Thoracic aorta (tissue), 2 donors: ENCODE measurements at places on chromosomes 4 and X.

DNA sequence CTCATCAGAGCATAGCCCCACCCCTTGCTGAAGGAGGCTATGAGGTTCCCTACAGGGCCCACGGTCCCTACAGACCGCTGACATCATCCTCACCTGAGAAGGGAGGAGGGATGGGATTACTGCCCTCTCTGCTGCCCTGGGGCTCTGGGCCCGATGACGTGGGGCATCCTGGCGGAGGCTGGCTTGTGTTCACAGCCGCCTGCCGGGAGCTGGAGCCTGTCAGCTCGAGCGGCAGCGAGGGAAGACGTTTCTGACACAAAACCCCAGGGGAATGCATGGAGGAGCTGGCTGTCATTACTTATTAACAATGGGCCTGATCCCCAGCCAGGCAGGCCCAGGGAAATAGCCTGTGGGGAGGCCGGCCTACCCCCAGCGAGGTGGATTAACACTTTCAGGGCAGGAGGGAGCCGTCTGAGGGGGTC is 106.6 kb upstream of the ATP6AP2 start:
- no peak for DNase-seq

- DNase-seq = no peak
These were observed 98.0 kb downstream of the CDS1 start for GRCh38 chr4:84680956-84681355.

- no peak for DNase-seq
These were observed 470.7 kb downstream of the CCSER1 start for GRCh38 chr4:90597927-90598326.

DNA sequence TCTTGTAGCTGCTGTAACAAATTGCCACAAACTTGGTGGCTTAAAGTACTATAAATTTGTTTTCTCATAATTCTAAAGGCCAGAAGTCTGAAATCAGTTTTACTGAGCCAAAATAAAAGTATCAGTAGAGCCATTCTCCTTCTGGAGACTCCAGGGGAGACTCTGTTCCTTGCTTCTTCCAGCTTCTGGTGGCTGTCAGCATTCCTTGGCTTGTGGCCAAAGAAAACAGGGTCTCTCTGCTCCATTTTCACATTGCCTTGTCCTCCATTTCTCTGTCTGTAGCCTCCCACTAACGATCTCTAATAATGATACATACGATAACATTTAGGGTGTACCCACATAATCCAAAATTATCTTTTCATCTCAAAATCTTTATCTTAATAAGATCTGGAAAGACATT is 200.4 kb downstream of the MAB21L2 start:
- no peak for DNase-seq

DNA sequence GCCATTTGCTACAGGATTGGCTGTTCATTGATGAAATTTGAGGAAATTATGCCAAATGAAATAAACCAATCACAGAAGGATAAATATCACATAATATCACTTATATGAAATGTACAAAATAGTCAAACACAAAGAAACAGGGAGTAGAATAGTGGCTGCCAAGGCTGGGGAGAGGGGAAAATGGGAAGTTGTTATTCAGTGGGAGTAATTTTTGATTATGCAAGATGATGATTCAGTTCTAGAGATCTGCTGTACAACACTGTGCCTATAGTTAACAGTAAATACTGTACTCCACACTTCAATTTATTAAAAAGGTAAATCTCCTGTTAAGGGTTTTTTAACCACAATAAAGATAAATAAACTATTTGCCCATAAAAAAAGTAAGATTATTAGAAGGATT is 101.1 kb downstream of the TMA16 start:
- no peak for DNase-seq

DNA sequence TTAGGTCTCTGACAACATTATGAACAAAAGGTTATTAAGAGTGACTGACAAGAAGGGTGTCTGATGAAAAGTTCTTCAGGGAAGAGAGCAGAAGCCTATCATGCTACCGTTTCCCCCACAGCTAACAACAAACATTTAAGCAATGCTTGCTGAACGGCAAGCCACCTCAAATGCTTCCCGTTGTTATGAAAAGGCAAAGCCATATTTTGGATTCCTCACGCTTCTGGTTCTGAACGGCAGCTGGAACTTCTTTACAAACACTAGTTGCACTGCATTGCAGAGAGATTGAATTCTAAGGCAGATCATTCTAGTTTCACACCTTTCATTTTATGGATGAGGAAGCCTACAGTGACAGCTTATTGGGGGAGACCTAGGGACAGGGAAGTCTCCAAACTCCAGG is 48.6 kb upstream of the NAP1L5 start:
- no peak for DNase-seq

DNA sequence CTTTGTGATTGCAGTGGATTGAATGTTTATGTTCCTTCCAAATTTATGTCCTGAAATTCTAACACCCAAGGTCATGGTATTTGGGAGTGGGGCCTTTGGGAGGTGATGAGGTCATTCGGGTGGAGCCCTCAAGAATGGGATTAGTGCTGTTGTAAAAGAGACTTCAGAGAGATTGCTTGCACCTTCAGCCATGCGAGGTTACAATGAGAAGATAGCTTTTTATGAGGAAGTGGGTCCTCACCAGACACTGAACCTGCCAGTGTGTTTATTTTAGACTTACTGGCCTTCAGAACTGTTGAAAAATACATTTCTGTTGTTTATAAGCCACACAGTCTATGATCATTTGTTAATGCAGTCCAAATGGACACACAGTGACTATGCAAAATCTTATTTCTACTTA is 161.0 kb upstream of the GPRIN3 start:
- no peak for DNase-seq

DNA sequence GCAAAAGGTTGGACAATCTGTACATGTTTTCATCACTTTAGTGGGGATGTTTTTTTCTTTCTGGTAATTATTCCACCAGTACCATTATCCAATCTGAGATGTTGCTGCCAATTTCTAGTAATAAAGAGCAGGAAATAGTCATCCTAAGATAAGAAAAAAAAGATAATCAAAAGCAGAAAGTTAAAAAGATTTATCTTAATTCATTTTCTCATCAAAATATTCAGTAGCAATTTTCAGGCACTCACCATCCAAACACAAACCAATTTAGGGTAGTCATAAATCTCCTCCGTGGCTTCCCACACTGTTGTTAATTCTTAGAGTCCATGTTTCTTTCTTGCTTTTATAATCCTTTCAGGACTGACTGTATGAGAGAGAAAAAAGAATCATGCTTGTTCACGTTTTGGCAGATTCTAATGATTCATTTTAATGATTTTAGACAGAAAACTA is 263.7 kb upstream of the UGT8 start:
- no peak for DNase-seq

DNA sequence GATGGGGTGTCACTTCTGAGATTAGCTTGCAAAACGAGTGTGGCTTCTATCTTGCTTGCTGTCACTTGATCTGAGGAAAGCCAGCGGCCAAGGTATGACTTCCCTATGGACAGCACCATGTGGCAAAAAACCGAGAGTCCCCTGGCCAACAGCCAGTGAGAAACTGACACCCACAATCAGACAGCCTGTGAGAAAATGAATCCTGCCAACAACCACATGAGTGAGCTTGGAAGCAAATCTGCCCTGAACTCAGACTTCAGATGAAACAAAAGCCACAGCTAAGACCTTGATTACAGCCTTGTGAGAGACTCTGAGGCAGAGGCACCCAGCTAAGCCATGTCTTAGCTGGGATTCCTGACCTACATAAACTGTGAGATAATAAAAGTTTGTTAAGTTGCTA is 45.5 kb downstream of the PPP1R2C start:
- DNase-seq = no peak

- no peak for DNase-seq
These were observed 15.2 kb upstream of the RUFY3 start for GRCh38 chr4:70706516-70706915.

DNA sequence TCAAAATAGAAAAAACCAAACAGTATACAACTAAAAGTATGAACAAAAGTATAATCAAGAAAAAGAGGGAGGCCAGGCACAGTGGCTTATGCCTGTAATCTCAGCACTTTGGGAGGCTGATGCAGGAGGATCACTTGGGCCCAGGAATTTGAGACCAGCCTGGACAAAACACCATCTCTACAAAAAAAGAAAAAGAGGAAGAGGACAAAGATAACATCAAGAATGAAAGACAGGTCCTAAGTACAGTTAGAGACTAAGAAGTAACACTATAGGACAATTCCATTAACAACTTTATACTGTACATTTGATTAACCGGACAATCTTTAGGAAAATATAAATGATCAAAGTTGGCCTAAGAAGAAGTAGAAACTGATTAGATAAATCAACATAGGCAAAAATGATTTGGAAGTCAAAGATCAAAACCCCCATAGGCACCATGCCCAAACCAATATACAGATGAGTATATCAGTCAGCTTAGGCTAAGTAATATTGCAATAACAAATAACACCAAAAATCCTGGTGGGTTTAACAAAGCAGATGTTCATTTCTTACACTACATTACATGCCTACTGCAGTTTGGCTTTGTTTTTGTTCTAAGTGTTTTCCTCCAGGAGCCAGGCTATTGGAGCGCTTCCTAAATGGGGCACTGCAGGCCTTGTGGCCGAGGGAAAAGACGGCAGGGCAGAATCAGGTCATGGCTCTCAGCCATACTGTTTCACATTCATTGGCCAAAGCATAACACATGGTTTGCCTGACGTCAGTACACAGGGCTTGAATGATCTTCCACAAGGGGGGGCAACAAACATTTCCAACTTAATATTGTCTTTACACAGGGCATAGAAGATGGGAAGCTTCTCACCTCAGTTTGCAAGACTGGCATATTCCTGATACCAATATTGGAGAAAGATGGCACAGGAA is 42.2 kb upstream of the HGFAC start:
- no peak for DNase-seq

GRCh38 chr4:38534344-38535045 is 129.5 kb upstream of the KLF3 start:
- DNase-seq = no peak

DNA sequence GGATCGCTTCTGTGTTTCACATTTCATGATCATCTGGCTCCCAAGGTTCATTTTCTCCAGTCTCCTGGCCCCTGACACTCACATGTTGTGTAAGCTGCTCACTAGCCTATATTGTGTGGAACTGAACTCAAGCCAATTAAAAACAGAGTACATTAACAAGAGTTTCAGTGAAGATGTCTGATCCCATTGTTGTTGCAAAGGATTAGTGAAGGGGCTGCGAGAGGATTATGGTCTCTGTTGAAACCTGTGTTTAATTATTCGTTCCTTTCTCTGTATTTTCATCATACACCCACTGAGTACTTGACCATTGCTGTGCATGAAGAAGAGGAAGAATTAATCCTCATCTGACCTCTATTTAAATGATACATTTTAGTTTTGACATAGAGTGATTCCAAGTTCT is 54.7 kb downstream of the AFF2 start:
- DNase-seq = no peak

- no peak for DNase-seq
These were observed 794.8 kb upstream of the EPHA5 start for GRCh38 chr4:66465111-66465510.

DNA sequence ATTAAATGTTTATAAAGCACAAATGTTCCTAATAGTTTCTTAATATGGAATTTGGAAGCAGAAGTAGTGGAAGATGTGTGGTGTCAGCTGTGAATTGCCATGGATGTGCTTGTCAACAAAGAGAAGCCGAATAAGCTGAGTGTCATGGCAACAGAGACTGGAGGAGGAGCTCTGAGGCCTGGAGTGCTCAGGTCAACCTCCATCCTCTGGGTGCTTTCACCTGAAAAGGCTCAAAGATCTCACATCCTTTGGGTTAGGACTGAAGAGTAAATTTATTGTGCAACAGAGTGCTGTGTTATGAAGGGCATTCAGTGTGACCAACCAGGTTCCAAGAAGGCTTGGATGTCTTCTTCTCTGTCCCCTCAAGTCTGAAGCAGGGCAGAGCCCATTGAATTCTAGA is 18.7 kb downstream of the SGMS2 start:
- no peak for DNase-seq

DNA sequence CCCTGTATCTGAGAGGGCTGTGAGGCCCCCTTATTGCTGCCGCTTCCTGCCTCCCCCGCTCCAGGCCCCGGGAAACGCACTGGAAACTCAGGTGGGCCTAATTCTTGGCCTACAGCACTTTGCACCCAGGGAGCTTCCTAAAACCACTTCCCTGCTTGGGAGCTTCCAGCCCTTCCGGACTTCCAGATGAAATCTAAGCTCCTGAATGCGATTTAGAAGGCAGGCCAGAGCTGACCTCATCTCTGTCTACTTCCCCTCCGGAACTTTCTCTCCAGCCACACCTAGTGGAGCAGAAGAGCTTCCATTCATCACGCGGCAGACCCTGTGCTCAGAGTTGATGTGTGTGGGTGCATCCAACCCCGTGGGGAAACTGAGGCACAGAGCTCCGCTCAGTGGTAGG is 84.2 kb downstream of the SORCS2 start:
- no peak for DNase-seq

- no peak for DNase-seq
These were observed 9.5 kb downstream of the NDP start for GRCh38 chrX:43963726-43964125.

DNA sequence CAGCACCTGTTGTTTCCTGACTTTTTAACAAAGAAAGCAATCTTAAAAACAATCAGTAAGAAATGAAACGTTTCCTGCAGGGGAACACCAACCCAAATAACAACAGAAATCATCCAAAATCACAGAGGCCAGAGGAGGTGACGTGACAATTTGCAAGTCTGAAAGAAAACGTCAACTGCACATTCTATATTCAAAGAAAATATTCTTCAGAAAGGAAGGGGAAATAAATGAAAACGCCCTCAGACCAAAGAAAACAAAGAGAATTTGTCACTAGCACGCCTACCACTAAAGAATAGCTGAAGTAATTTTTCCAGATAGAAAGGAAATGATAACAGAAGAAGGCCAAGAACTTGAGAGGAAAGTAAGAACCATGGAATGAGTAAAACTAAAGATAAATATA is 74.4 kb downstream of the CASP3 start:
- no peak for DNase-seq

DNA sequence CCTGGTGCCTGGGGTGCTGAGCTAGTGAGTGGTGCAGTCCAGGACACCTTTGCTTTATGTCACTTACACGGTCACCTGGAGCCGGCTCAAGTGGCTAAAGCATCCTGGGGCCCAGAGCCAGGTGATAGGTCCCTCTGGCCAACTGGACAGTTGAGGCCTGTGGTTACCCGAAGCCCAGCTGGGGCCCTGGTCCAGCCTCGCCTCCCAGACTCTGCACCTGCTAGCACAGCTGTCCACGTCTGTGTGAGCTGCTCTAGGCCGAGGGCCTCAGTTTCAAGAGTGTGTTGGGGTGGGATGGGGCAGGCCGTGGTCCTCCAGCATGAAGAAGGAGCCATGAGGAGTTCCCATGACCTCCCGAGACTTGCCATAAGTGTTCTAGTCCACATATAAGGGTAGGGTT is 7.7 kb upstream of the ADD1 start:
- no peak for DNase-seq

DNA sequence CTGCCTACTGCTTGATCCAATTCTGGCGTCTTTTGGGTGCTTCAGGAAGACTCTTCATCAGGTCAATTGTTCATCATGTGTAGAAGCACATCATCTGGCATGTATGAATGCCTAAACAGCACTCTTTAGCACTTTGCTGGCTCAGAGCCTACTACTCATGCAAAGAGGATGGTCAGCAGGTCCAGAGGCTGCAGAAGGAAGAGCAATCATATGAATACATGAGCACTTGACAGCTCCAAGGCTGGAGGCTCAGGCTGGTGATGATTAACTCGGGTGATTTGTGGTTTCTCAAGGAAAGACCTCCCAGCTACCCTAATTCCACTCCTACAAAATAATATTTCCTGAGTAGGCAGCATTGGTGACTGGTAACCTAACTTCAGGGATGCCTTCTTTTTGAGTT is 103.8 kb upstream of the CXCL13 start:
- no peak for DNase-seq
